ENCODE measurements at places on chromosomes 2 and 18. TPM values are rescaled to one million over a fixed set of nuclear protein-coding genes. Genes with fewer than 3 reads are reported as not detected.

DNA sequence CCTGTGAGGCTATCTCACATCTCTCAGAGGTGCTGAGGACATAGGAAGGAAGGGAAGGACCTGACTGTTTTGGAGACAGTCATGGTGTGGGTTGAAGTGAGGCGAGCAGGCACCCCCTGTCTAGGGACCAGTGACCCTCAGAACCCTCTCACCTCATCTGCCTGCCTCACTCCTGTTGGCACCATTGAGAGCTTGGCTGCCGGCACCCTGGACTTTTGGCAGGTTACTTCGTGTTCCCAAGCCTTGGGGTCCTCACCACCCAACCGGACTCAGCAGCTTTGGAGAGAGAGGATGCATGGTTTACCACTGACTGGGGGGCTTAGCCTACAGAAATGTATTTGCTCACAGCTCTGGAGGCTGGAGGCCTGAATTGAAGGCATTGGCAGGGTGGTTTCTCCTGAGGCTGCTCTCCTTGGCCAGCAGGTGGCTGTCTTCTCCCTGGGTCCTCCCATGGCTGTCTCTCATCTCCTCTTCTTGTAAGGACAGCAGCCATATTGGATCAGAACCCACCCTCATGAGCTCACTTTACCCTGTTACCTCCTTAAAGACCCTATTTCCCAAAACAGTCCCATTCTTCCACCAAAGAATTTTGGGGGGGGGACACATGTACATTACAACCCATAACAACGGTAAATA is 142.0 kb downstream of the TSN start:
- no peaks in the 10 kb centered on the region for H3K36me3 ChIP-seq
- H3K4me1 ChIP-seq = no peaks in the 10 kb centered on the region
- no peak overlapping the region for H3K4me3 ChIP-seq

- no peaks in the 10 kb centered on the region for H3K4me1 ChIP-seq
- H3K27ac ChIP-seq = no peak overlapping the region
- H3K27me3 ChIP-seq = no peaks in the 10 kb centered on the region
Observed at GRCh38 chr18:13661779-13662256, 64.5 kb downstream of the FAM210A start.

GRCh38 chr2:227366769-227367426 is 12.2 kb downstream of the TM4SF20 start:
- peaks cover 3% of the 10 kb centered on the region for H3K4me1 ChIP-seq
- H3K27me3 ChIP-seq = no peaks in the 10 kb centered on the region
- no peaks in the 10 kb centered on the region for H3K36me3 ChIP-seq
- no peak overlapping the region for H3K4me3 ChIP-seq

DNA sequence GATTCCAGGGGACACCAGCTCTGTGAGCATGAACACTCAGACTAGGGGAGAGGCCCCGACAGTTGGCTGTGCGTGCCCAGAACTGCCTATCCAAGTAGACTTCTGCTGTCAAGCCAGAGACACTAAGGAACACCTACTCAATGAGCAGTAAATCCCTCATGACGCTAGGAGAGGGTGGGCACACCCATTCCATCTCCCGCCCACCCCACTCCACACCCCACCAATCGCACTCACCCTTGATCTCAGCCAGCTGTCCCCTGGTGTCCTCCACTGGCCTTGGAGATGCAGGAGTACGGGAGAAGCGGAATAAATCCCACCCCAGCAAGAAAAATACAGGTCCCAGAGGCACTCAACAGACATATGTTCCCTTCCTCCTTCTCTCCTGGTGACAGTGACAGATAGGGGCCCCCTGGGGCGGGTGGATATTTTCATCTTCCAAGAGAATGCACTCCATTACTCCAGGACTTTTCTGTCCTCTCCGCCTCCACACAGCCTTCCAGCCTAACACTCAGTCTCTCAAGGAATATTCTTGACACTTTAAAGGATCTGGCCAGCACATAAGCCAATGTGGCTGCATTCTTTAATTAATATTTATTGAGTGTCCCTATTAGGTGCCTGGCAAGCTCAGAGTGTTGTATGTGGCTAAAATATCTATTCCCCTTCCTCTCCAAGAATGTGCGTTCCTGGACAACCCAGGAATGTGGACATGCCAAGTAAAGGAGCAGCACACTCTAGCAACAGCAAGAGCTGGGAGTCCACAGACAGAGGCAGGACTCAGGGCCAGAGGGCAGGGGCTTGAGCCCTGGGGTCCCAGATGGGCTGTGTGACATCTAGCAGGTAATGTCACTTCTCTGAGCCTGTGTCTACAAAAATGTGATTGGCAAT is 13.1 kb upstream of the SMAD7 start:
- H3K27me3 ChIP-seq = peaks cover 47% of the 10 kb centered on the region
- no peak overlapping the region for H3K27ac ChIP-seq
- no peaks in the 10 kb centered on the region for H3K36me3 ChIP-seq
- peaks cover 4% of the 10 kb centered on the region for H3K4me1 ChIP-seq
- DNase-seq = no peak
- no peak overlapping the region for H3K4me3 ChIP-seq

The ANKRD53 gene
- total RNA-seq = not detected

DNA sequence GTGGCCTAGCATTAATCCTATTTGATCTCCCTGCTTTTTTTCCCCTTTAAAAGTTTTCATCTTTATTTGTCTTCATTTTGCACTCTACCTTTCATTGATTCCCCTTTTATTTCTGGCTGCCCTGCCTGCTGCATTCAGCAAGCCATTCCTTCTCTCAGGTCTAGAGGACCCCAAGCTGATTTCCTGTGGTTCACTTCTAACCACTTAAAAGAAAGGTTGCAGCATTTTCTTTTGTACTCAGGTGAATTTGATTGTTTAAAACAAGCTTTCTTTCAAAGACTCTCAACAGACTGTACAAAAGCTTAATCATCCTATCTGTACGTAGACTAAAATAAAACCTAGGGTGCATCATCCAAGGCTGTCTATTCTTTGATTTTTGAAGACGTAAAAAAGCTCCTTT is 160.3 kb downstream of the CSRNP3 start:
- no peak for DNase-seq
- H3K4me1 ChIP-seq = peaks cover 5% of the 10 kb centered on the region
- no peak overlapping the region for H3K4me3 ChIP-seq
- H3K27me3 ChIP-seq = peaks cover 6% of the 10 kb centered on the region

The ADAM17 gene
- total RNA-seq = 23.3 TPM

The VPS54 gene
- total RNA-seq = 15.9 TPM

GRCh38 chr2:224883700-224884099 is 158.6 kb downstream of the DOCK10 start:
- no peak overlapping the region for H3K4me3 ChIP-seq
- H3K27ac ChIP-seq = no peak overlapping the region
- no peak for DNase-seq
- H3K36me3 ChIP-seq = peaks cover 88% of the 10 kb centered on the region
- H3K27me3 ChIP-seq = no peaks in the 10 kb centered on the region

The ACP1 gene
- total RNA-seq = 168 TPM

DNA sequence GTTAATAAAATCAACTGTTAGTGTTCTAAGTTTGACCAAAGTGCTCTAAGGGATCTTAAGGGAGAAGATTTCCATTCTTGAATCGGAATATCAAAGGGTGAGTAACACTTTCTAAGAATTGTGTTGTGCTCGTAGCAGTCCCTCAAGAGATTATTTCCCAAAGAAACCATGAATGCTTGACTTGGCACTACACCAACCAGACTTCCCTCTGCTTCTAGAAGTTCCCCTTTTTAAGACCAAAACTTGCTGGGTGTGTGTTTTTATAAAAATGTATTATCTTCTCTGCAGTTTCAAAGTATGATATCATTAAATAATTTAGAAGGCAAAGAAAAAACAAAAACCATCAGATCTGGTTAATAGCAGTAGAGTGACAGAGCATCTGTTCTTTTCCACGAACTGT is 522.0 kb upstream of the FAM98A start:
- H3K36me3 ChIP-seq = no peaks in the 10 kb centered on the region
- DNase-seq = no peak
- H3K27ac ChIP-seq = no peak overlapping the region

DNA sequence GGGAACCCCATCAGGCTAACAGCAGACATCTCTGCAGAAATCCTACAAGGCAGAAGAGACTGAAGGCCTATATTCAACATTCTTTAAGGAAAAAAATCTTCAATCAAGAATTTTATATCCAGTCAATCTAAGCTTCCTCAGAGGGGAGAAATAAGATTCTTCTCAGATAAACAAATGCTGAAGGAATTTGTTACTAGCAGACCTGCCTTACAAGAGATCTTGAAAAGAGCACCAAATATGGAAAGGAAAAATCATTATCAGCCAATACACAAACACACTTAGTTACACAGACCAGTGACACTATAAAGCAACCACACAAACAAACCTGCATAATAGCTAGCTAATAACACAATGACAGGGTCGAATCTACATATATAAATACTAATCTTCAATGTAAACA is 96.5 kb downstream of the SUCLG1 start:
- H3K36me3 ChIP-seq = no peaks in the 10 kb centered on the region
- no peak overlapping the region for H3K27ac ChIP-seq
- DNase-seq = no peak

The DPYSL5 gene
- total RNA-seq = not detected

Measured in activated T-helper 2 cell treated with anti-CD3 and anti-CD28 coated beads, Interferon-gamma antibody, Interleukin-2, Interleukin-4, amounts not matched to agents 10 μg/mL and 5 μg/mL and 100 μg/mL, durations not matched to agents 14 hours and 24 hours and 36 hours (primary cell).